ENCODE measurements at places on chromosomes 3 and 15.

- DNase-seq = no peak
Measured at GRCh38 chr3:141288336-141288990, 56.8 kb downstream of the PXYLP1 start.

GRCh38 chr3:65318231-65318630 lies 630.4 kb upstream of the ADAMTS9 start:
- DNase-seq = no peak

DNA sequence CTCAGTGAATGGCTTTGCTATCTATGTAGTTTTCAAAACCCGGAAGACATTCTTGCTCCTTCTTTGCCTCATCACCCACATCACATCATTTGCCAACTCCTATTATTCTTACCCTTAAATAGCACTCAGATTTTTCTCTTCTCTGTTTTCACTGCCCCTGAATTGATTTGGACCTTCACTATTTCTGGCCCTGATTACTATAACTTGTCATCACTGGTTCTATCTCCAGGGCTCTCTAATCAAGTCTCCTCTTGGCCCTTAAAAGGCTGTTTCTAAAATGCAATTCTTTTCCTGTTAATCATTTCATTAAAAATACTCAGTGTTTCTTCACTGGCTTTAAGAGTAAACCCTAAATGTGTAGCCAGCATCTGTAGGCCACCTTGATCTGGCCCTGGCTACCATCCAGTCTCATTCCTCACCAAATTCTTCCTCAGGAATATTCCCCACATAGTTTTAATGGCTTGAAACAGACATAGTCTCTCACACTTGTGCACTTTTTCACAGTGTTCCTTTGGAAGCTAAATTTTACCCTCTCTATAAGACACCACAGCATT lies 437.1 kb upstream of the CBLB start:
- DNase-seq = no peak

DNA sequence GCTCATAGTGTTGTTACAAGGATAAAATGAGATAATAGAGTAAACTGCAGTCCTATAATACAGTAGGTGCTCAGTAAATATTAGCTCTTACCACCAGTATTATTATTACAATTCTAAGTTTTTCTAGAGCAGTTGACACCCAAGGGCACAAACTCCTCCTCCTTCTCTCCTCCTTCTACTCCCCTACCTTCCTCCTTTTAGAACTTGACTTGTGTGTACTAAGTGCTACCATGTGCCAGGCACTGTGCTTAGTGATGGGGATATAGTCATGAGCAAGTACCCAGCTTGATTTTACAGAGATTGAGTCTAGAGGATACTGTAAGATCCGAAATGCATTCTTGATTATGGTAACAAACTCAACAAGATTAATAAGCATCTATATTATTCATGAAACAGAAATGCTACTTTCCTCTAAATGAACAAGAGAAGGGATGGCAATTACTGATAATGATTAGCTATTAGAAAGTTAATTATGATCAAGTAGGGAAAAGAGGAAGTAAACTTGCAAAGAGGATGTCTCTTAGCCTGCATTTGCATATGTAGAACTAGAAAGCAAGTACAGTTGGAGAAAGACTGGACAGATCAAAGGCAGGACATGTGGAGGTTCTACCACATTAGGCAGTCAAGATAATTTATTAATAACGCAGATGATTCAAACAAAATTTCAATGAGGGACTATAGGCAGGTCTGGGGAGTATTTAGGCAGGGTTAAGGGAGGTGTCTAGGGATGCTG lies 72.3 kb downstream of the CLDN11 start:
- DNase-seq = no peak

- no peak for DNase-seq
Measured at GRCh38 chr3:18279226-18279737, 145.9 kb downstream of the SATB1 start.

DNA sequence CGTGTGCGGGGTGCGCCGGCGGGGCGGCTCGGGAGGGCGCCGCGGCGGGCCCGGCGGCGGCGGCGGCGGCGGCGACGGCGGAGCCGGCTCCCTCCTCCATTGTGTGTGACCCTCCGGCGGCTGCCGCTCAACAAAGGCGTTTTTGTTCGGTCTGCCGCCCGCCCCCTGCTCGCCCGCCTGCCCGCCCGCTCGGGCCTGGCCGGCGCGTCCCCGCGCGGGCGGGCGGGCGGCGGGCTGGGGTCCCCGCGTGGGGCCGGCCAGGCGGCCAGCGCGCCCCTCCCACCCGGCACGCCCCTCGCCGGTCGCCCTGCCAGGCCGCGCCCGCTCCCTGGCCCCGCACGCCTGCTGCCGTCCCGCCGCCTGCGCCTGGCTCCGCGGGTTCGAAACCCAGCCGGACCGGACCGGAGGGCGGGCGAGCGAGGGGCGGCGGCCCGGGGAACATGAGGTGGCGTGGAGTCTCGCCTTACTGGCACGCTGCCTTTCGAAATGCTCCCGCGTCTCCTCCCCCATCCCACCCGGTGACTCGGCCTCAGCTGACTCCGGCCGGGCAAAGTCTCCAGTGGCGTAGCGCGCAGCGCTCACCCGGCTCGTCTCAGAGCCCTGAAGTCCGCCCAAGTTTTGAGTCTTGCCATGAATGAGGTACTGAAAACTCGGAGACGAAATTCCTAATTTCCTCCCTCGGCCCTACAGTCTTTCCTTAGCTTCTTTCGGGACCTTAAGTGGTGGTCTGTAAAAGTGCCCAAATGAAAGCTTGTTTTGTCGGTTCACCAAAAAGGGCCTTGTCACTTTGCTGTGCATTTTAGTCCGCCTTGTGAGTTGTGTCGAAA lies 588 bp downstream of the MAPK6 start:
- peak; percentile 72 for DNase-seq

DNA sequence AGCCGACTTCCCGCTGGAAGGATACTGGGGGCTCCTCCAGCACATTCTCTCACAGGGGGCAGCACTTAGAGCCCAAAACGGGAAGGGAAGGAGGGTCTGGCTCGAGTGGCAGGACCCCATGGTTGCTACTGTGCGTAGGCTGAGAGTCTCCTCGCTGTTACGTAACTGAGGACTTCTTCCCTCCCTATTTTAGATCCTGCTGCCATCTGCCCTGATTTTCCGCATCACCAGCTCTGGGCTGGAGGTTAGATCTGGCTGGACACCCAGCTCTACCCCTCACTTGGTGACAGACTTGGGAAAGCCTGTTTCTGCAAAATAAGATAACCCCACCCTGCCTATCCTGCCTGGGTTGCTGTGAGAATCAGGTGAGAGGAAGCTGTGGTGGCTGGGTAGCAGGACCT lies 47.7 kb downstream of the BDH1 start:
- DNase-seq = no peak

GRCh38 chr15:37824717-37825382 lies 109.6 kb upstream of the TMCO5A start:
- no peak for DNase-seq

GRCh38 chr3:10351013-10351735 lies 30.3 kb upstream of the SEC13 start:
- DNase-seq = no peak

DNA sequence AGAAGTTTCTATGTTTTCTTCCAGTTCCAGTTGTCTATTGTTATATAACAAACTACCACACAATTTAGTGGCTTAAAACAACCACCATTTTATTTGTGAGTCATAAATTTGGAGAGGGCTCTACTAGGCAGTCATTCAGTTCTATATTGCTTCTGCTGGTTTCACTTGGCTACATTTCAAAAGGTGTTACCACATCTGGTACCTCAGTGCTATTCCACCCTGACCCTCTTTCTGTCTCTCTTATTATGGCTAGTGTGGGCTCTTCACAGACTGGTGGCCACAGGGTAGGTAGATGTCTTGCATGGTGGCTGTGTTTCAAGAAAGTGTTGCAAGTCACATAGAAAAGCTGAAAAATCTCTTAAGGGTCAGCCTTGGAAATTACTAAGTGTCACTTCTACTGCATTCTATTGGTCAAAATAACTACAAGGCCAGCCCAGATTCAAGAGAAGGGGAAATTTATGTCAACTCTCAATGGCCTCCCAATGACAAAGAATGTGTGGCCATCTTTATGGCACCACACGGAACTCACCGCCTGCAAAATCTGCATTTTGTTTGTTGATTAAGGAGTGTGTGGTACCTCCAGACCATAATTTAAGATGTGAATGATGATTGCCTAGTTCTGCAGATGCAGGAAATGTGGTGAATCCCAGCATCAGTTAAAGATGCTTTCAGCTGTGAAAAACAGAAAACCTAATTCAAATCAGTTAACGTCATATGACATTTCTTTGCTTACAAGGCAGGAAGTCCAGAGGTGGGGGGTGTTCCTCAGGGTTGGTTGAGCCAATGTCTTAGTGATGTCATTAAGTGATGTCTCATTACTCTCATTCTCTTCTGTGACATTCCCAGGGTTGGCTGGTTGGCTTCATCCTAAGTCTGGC lies 105.8 kb upstream of the RASGRP1 start:
- no peak for DNase-seq

DNA sequence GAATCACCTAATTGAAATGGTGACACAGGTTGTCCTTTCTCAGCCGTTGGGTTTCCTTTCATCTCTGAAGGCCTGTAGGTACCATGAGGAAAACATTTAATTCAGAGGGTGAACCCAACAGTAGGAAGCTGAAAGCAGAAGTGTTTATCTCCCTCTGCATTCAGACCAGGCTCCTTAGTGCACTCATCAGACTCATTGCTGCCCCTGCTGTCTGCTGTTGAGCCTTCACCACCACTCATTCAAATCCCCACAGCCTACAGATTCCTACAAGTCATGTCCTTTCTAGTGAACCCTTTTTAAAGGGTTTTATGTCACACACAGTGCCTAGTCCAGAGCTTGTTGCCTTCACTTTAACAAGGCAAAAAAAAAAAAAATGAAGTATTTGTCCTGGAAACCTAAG lies 13.4 kb downstream of the WDR48 start:
- peak; percentile 5 for DNase-seq

- DNase-seq = no peak
Measured at GRCh38 chr3:158352551-158352950, 218.4 kb upstream of the MLF1 start.

GRCh38 chr3:97871801-97872524 lies 50.2 kb downstream of the CRYBG3 start:
- DNase-seq = peak; percentile 53

- peak; percentile 16 for DNase-seq
Measured at GRCh38 chr15:68470049-68470742, 38.2 kb upstream of the ITGA11 start.

DNA sequence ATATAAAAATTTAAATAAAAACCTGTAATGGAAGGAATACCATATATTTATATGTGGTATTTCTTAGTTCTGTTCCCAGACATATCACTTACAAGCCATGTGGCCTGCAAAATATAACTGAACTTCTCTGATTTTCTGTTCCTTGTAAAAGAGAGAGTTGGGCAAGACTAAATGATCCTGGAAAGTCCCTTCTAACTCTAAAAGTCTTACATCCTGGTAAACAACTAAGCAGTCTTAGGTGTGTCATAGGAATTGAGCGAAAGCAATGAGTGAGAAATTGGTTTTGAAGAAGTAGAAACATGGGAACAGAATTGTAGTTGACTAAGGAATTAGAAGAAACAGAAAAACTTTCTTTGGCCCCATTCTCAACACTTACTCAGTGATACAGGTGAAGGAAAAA lies 25.3 kb upstream of the IL20RB start:
- no peak for DNase-seq

GRCh38 chr15:100083572-100083971 lies 258.2 kb downstream of the ADAMTS17 start:
- no peak for DNase-seq

- no peak for DNase-seq
Measured at GRCh38 chr3:165130708-165131107, 52.4 kb upstream of the SI start.

GRCh38 chr3:14541646-14542045 lies 1.5 kb upstream of the GRIP2 start:
- DNase-seq = no peak

GRCh38 chr3:185796431-185797107 lies 28.3 kb downstream of the IGF2BP2 start:
- no peak for DNase-seq

- DNase-seq = no peak
Measured at GRCh38 chr3:29334706-29335105, 53.8 kb downstream of the RBMS3 start.

- no peak for DNase-seq
Measured at GRCh38 chr15:53625962-53626845, 133.3 kb downstream of the WDR72 start.

- no peak for DNase-seq
Measured at GRCh38 chr3:192862408-192863090, 55.1 kb downstream of the MB21D2 start.

DNA sequence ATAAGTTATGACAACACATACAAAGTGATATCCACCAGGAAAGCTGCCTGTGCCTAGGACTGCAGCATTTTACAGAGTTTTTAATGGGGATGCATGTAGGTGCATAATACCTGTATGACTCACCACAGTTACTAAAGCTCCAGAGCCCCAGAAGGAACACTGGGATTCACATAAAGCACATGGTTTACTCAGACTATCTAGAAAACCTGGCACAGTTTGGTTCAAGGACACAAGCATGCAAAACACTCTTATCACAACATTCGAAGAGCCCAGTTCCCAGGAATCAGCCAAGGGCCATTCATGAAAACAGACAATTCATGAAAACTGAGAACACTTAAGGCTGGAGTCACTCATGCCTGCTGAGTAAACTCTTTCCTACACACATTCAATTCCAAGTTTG lies 261.0 kb downstream of the PYDC2 start:
- DNase-seq = peak; percentile 25

DNA sequence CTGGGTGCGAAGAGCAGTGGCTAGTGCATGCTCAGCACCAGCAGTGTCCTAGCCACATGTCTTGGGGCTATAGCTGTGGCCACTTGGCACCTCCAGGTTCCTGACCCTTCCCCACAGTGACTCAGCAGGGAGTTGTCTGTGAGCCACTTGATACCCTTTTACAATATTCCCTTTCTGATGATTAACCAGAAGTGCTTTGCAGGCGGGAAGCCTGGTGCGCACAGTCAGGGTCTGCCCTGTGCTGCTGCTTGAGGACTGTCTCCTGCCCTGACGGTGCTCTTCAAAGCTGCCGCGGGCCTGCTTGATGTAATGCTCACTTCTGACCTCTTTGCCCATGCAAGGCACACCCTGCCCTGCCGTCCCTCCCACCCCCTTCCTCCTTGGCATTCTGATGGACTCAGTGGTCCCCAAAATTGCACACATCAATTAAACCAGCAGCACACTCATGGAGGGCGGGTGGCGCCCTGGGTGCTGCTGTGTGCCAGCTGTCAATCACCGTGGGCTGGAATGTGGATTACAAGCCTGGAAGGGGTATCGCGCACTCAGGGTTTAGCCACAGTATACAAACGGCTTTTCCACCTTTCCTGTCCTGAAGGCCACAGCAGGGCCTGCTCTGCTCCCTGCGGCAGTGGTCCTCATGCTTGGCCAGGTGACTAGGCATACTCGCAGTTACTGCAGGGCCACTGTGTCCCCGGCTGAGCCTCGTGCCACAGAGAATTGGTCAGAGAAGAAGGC lies 40.9 kb upstream of the PCSK6 start:
- DNase-seq = no peak
